ENCODE measurements at places on chromosomes 7 and 10.

GRCh38 chr10:25257646-25258045 is 82.8 kb downstream of the GPR158 start:
- DNase-seq, result no peak

- no peak for DNase-seq
Measured at GRCh38 chr7:44182827-44183226, 6.4 kb downstream of the GCK start.

GRCh38 chr10:42812028-42812427 is 29.4 kb downstream of the BMS1 start:
- DNase-seq, result no peak

DNA sequence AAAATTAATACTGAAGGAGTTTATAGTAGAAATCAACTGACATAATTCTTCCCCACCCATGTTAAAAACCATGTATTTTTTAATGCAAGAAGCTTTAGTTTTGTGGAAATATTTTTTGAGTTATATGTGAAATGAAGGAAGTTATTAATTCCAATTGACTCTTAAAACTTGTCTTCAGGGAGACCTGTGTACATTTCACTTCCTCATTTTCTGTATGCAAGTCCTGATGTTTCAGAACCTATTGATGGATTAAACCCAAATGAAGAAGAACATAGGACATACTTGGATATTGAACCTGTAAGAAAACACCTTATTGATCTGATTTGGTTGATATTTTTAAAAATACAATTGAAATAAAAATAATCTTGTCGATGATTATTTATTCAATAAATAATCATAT is 33.3 kb downstream of the CD36 start:
- no peak for DNase-seq

DNA sequence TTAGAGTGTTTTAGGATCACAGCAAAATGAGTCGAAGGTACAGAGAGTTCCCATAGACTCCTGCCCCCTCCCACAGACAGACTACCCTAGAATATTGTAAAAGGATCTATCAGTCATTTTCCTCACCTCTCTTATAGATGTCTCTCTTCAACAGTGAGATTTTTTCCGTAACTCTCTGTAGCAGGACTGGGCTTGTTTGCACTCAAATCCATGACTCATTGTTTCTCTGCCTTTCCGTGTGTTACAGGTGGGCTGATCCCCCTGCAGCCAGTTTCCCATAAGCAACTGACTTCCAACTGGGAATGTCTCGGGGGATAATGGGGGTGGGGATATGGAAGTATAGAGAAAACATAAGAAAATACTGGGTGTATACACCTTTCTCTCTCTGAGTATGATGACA is 921.0 kb downstream of the GATA3 start:
- DNase-seq, result no peak

DNA sequence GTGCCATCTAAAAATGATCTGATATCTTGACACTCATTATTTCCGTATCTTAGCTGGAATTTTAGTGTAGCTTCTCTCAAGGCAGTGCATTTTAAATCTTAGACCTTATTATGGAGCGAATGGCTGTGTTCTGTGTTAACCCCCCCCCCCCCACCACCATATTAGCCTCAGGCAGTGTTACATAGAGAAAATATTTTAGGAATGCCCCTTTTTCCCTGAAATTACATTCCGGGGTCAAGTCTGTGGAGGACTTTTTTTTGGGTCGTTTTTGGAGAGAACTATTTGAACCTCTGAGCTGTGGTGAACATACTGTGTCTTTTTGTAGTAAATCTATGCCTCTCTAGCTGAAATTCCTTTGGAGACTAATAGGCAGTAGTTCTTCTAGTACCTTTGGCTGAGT is 3.1 kb downstream of the CCDC126 start:
- DNase-seq, result no peak

DNA sequence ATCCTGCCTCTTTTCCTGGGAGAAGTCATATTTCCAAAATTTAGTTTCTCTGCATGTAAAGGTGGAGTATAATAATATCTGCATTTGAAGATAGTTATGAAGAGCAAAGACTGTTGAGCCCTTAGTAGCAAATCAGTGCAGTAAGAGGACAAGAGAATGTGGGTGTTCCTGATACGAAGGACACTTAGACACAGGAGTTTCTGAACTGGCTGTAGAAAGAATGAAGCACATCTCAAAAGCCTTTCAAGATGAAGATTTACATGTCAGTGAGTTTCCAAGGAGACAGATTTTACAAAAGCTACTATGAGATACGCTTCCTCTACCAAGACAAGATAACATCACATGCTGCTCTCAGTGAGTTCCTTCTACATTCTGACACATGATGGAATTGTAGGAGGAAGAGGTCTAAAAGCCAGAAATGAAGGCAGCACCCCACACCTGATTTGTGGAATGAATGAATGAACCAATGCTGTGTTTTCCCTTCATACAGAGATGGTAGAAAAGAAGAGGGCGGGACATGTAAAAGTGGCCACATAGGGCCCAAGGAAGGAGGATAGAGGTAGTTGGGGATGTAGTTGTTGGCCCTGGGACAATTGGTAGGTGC is 173.6 kb upstream of the PDE1C start:
- DNase-seq, result no peak

DNA sequence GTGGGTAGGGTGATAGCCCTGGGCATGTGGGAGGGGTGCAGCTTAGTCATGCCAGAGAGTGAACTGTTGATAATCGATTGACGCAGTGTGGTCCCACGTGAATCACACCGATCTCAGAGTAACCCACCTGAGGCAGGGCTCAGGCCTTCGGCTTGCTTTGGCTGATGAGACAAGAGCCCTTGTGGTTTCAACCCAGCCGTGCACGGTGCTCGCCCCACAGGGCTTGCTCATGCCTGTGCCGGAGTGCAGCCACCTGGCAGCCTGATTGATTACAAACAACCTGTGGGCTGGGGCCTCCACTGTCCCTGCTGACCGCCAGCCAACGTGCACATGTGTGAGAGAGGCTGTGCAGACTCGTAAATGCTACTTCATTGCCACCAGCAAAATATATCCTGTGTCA is 144.9 kb upstream of the ADARB2 start:
- DNase-seq, result no peak

DNA sequence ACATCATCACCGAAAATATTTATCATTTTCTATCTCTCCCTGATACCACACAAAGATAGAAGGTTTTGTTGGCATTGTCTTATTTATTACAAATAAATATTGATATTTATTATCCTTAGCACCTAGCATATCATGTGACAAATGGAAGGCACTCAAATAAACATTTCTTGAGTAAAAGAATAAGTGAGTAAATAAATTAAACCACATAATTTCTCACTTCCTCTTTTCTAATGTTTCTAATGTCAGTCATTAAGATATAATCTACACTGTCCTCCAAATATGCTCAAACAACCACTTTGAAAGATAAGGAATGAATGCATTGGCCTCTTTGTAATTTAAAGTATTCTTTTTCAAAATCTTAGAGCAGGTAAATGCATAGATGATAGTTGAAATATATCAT is 1027.8 kb upstream of the LRRTM3 start:
- DNase-seq, result no peak

- DNase-seq, result no peak
Measured at GRCh38 chr10:82742478-82742877, 867.5 kb downstream of the NRG3 start.

- peak; percentile 26 for DNase-seq
Measured at GRCh38 chr7:66883716-66884115, 37.3 kb upstream of the TMEM248 start.

DNA sequence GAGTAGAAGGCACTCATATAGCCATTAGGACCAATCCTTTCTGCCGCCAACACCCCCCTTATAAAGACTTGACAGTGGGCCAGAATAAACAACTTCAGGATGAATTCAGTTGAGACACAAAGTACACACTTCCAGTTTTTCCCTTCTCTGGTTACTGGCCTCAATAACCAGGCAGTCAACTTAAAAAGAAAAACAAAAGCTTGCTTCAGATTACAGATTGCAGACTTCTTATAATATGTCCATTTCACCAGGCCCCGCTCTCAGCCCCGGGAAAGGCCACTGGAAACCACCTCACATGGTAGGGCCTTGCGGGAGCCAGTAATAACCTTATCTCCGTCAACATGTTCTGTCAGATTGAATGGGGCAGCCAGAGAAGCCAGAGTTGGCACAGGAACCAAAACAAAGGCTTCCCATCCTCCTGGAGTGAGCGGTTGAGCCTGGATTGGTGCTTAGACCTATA is 108.8 kb downstream of the EGFR start:
- no peak for DNase-seq

- no peak for DNase-seq
Measured at GRCh38 chr7:96959135-96959534, 46.2 kb upstream of the DLX6 start.

DNA sequence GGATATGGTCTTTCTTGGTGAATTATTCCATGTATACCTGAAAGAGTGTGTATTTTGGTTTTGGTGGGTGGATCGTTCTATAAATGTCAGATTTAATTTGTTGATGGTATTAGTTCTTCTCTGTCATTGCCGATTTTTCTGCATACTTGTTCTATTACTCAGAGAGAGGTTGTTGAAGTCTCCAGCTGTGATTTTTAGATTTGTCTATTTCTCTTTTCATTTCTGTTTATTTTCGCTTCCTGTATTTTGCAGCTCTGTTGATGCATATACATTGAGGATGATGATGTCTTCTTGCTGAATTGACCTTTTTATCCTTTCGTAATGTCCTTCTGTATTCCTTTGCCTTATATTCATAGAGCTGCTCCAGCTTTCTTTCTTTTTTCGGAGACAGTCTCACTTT is 12.1 kb upstream of the BHLHA15 start:
- no peak for DNase-seq

- no peak for DNase-seq
Measured at GRCh38 chr10:90930971-90931871, 10.3 kb upstream of the ANKRD1 start.

DNA sequence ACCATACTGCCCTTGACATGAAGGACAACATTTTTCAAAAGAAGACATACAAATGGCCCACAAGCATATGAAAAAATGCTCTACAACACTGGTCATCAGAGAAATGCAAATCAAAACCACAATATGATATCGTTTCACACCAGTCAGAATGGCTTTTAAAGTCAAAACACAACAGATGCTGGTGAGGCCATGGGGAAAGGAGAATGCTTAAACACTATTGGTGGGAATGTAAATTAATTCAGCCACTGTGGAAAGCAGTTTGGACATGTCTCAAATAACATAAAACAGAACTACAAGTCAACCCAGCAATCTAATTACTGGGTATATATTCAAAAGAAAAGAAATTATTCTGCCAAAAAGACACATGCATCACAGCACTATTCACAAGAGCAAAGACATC is 4.2 kb upstream of the NT5C3A start:
- no peak for DNase-seq

- DNase-seq, result no peak
Measured at GRCh38 chr10:103706762-103707161, 148.6 kb downstream of the SH3PXD2A start.

DNA sequence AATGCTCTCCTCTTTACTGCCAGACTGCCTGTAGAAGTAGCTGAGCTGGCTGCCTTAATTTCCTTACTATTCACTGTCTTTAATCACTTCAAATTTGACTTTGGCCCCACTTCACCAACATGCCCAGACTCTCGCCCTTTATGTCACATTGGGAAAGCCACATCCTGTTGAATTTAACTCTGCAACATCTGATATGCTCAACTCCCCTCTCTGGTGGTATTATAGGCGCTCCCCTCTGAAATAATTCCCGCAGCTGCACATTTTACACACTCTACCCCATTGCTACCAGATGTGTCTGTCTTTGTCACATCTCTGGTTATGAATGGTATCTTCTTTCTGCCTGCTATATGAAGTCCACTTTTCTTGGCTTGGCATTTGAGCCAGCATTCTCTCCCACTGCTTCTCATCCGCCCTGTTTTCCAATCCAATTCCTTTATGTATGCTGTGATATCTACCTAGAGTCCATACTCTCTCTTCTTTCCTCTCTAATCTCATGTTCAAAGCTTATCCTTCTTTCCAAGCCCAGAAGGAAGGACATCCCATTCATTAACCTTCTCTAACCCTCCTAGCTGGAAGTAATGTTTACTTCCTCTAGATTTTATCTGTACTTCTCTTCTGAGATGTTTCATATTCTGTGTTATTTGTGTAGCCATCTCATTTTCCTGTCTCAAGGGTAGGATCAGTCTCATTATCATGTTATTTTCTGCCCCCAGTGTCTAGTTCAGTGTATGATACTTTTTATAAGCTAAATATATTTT is 134.5 kb downstream of the ST7 start:
- DNase-seq, result peak; percentile 14

DNA sequence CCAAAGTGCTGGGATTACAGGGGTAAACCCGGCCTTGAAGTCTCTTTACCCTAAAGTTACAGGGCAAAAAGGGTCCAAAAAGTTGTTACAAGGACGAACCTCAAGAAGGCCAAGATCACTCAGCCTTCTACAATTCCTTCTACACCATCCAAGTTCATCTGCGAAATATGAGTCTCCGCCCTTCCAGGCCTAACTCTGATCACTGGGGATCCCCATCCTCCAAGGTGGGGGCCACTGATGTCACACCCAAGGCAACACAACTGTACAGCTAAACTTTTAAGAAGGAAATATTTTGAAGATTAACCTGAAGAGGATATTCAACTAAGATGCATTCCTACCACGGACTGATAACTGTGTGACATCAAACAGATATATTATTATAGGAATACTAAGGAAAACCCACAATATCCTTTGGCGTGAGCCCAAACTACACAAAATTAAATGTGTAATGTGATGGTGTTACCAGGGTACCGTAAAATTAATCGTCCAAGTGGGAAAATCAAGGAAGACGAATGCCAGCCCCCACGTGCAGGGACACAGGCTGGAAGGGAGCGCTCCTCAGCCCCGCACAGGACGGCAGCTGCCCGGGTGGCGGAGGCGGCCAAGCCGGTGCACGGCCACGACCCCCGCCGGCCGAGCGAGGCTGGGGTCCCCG is 1.0 kb downstream of the PAXIP1 start:
- DNase-seq, result peak; percentile 52

- DNase-seq, result peak; percentile 71
Measured at GRCh38 chr10:75137533-75138438, 26.3 kb downstream of the SAMD8 start.

GRCh38 chr7:68694656-68695055 is 903.6 kb upstream of the AUTS2 start:
- DNase-seq, result no peak

DNA sequence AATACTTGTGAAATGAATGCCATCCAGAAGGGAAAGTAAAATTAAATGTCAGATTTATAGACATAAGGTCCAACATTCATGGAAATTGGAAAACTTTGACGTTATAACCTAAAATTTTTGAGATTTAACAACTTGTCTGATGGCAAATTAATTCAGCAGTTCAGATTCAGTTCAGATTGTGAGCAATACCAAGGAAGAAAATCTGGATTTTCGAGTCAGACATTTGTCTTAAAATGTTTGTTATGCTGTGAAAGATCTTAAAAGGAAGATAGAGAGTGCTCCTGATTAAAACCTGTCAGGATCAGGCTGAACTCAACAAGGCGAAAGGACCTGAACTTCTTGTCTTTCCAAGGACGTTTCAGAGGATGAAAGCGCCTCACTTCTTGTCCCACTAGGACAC is 320.9 kb downstream of the PAXIP1 start:
- DNase-seq, result no peak

DNA sequence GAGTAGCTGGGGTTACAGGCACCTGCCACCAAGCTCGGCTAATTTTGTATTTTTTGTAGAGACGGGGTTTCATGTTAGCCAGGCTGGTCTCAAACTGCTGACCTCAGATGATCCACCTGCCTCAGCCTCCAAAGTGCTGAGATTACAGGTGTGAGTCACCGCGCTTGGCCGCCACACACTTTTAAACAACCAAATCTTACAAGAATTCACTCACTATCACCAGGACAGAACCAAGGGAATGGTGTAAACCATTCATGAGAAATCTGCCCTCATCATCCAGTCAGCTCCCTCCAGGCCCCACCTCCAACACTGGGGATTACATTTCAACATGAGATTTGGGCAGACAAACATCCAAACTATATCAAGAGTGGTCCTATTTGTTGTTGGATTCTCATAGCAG is 43.6 kb downstream of the MGAM start:
- no peak for DNase-seq

Data from activated CD8-positive, alpha-beta T cell treated with anti-CD3 and anti-CD28 coated beads for 36 hours (primary cell).